ENCODE measurements at places on chromosomes 6 and 20.

- no peak for DNase-seq
Measured at GRCh38 chr6:113050979-113051378, 703.8 kb downstream of the RFPL4B start.

GRCh38 chr6:1321738-1322137, 9.8 kb downstream of the FOXQ1 start:
- no peak for DNase-seq

DNA sequence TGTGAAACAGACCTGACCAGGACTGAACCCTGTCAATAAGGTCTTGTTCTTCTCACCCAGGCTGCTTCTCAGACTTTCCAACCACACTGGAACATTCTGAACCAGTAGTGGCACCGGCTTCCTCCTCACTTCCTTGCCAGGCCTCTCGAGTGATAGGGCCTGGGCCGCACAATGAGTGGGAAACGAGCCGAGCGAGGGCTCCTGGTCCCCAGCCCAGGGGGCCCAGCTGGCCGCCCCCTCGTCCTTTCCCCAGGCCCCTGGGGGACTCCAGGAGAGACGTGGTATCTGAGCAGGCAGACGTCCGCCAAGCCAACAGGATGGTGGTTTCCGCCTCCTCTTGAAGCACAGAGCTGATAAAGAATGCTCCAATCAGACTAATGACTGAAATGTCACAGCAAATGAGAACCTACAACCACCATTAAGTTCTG, 117.9 kb downstream of the GMDS start:
- DNase-seq, result no peak

- no peak for DNase-seq
Measured at GRCh38 chr20:52219441-52219840, 27.9 kb upstream of the ZFP64 start.

- no peak for DNase-seq
Measured at GRCh38 chr6:7765575-7766325, 39.9 kb downstream of the BMP6 start.

GRCh38 chr20:20571068-20571780, 141.2 kb downstream of the RALGAPA2 start:
- no peak for DNase-seq

DNA sequence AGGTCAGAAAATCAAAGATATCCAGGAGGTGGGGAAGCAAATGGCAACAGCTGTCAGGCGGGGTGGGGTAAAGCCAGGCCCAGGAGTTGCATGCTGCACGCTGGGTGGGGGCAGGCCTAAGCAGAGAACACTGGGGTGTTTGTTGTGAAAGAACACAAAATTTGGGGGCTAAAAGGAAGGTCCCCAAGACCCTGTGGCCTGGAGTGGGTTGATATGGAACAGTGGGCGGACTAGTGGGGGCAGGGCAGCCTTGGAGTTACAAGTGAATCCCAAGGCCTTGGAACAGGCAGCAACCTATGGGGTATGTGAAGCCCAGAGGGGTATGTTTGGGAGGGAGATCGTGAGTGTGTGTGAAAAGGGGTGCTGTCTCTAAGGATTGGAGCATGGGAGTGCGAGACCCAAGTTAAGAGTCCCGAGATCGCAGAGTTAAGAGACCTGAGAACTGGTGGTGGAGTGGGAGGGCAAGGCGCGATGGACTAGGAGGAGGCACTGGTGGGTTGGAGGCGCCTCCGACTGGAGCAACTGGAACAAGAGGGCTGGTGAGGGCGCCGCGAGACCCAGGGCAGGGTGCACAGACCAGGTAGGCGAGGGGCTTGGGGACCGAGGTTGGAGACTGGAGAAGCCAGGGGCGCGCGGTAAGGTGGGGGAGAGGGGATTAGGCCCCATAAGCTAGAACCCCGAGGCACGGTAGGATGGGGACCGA, 658 bp downstream of the CUL7 start:
- no peak for DNase-seq

DNA sequence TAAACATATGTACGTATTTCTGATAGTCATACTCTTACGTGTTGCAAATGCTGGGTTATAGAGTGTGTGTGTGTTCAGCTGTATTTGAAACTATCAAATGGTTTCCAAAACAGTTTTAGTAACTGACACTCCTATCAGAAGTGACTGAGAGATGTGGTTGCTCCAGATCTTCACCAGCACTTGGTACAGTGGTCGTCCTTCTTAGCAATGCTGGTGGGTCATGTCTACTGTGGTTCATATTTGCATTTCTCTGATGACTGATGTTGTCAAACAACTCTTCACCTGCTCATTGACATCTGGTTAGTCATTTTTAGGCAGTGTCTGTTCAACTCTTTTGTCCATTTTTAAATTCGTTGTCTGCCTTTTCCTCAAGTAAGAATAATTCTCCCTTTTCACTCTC, 259.3 kb downstream of the KIF16B start:
- DNase-seq, result no peak

- DNase-seq, result no peak
Measured at GRCh38 chr6:53750052-53750650, 44.7 kb upstream of the LRRC1 start.

GRCh38 chr20:48339190-48339985, 488.4 kb downstream of the PREX1 start:
- DNase-seq, result no peak

DNA sequence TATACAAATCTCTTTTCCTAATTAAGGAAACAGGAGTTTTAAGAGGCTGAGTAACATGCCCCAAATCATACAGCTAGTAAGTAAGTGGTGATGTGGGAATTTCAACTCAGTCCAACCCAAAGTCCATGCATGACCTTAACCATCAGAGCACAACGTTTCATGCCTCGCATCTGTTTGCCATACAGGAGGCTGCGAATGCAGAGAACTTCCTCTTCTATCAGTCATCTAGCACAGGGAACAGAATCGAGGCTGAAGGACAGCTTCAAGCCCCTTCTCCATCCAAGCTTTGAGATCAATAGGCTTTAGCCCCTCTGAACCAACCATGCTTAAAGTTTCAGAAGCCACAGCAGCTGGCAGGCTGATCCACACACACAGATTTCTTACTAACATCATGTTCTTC, 113.2 kb downstream of the MAFB start:
- no peak for DNase-seq

DNA sequence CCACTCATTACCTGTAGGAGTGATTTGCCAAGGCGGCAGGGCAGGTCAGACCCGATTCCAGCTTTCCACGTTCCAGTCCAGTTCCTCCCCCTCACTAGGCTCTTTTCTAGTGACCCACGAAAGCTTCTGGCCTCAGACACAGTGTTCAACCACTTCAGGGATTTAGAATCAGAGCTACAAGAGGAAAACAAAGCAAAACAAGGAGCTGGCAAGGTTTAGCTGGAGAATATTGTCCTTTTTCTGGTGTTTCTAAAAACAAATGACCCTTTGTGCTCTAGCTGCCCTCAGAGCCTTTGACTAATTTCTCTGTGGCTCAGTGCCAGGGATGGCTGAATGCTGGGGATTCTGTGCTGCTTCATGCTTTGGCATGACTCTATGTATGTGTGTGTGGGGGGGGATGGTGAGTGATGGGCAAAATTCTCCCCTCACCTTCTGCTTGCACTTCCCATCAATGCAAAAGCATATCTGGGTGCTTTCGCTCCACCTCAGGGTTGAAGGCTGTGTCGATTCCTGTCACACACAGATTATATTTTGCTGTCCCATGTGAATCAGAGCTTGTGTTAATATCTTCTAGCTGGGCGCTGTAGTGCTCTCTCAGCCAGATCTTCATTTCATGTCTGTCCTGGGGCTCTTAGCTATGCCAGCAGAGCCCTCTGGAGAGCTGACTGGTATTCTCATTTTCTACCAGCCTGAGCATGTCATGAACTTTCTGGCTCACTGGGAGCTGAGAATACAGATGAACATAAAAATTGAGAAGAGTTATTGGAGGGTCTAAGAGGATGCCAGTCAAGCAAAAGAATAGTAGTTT, 19.3 kb upstream of the NEDD9 start:
- DNase-seq, result no peak

GRCh38 chr20:10781526-10781925, 107.7 kb upstream of the JAG1 start:
- DNase-seq, result no peak

- no peak for DNase-seq
Measured at GRCh38 chr20:49942942-49943341, 6.7 kb downstream of the RNF114 start.

GRCh38 chr6:136608991-136609390, 58.8 kb upstream of the MAP7 start:
- no peak for DNase-seq

GRCh38 chr6:75608956-75609533, 7.4 kb downstream of the SENP6 start:
- DNase-seq, result no peak

- no peak for DNase-seq
Measured at GRCh38 chr6:19333936-19334335, 503.2 kb upstream of the ID4 start.

- DNase-seq, result no peak
Measured at GRCh38 chr6:127030111-127030510, 88.4 kb upstream of the RSPO3 start.

- no peak for DNase-seq
Measured at GRCh38 chr6:139149383-139149782, 14.5 kb downstream of the HECA start.

GRCh38 chr20:45301824-45302271, 4.8 kb upstream of the RBPJL start:
- DNase-seq, result no peak

GRCh38 chr6:27290065-27290849, 21.8 kb downstream of the POM121L2 start:
- DNase-seq, result no peak
